ENCODE measurements at places on chromosomes 7 and 10.

- DNase-seq = no peak
Observed at GRCh38 chr7:65438598-65438997, 64.9 kb downstream of the ZNF92 start.

- DNase-seq = no peak
Observed at GRCh38 chr7:13057462-13058200, 370.2 kb downstream of the ARL4A start.

GRCh38 chr10:44418637-44419036 is 33.7 kb upstream of the CXCL12 start:
- DNase-seq = no peak

GRCh38 chr10:49307921-49308320 is 9.0 kb downstream of the C10orf71 start:
- no peak for DNase-seq

- peak; percentile 8 for DNase-seq
Observed at GRCh38 chr7:2231992-2232765, 566 bp downstream of the MAD1L1 start.

DNA sequence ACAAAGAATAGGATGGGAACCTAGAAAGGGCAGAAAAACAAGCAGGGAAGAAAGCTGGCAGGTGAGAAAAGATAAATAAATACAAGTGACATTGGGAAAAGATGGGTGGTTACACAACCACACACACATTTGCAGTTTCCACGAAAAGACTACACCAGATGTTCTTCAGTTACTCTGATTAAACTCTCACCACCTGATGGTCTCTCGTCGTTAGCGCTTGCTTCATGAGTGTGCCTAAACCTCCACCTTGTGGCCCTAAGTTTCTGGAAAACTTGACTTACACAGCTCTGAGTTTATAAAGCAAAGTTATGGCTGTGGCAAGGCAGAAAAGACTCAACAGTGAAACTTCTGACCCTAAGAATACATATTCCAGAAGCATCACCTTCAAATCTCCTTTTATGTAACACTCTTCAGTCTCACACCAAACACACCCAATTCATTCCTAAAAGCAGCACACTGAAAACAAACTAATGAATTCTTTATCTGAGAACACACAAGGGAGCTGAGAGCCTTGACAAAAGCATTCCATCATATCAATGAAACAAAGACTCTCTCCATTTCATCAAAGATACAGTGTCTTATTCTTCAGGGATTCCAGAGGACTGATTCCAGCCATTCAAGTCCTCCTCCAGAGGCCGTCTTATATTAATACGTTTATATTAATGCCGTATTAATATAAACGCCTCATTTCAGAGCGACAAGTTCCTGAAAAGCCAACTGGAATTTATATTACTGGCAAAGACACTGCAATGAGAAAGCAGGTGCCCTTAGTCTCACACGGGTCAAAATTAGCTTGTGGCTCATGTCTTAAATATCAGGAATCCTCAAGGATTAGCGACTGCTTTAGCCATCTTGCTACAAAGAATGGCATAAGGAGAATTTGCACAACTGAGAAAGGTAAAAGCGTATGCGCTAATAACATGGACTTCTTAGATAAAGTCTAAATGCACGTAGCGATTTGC is 77.6 kb downstream of the RNF216 start:
- no peak for DNase-seq

- DNase-seq = no peak
Observed at GRCh38 chr7:88109612-88110011, 110.2 kb downstream of the SRI start.

DNA sequence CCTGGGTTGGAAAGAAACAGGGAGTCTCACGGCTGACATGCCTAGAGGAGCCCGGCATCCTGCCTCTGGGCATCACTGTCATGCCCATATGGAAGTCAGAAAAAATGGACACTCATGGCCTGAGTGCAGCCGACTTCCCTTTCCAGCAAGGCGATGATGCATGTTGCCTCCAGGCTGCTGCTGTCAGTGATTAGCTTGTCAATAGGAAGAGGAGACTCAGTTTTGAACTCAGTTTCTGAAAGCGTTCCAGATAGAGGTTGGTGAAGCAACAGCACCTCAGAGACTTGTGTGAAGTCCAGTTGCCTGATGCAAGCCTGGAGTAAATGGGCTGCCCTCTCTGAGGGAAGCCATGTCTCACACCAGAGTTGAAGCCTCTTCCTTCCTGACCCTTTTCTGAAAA is 148.4 kb downstream of the TPST1 start:
- no peak for DNase-seq

DNA sequence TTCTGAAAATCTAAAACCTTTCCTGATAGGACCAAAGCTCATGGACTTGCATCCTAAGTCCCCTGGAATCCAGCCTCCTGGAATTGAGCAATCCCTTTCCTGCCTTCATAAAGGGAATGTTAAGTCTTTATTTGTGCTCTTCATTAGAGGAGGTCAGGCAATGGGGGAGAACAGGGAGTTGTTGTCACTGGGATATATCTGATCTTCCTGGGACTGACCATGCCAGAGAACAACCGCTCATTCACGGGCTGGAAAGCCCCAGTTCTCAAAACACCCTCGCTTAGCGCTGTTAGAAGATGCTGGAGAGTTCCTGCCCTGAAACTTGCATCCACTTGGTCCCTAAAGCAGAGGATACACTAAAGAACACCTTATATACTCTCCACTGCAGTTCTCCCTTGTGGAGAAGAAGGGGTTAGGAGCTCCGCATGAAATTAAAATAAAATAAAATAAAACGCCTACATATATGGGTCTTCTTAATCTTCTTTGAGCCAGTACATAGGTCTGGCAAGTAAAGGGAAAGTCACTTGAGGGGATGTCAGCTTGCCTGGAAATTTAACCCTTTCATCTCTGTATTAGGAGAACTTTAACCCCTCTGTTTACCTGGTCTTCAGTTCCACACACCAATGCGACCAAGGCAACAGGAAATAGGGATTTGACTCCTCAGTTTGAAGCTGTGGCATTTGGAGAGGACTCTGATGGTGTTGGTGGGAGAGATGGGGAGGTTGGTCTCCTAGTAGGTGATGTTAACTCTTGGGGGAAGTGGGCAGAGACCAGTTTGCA is 1.2 kb downstream of the SORCS1 start:
- no peak for DNase-seq

- DNase-seq = no peak
Observed at GRCh38 chr10:106189292-106189691, 975.2 kb downstream of the SORCS1 start.

- DNase-seq = peak; percentile 50
Observed at GRCh38 chr7:2670720-2671391, 17.1 kb upstream of the AMZ1 start.

- no peak for DNase-seq
Observed at GRCh38 chr10:127977357-127978009, 70.6 kb downstream of the PTPRE start.

DNA sequence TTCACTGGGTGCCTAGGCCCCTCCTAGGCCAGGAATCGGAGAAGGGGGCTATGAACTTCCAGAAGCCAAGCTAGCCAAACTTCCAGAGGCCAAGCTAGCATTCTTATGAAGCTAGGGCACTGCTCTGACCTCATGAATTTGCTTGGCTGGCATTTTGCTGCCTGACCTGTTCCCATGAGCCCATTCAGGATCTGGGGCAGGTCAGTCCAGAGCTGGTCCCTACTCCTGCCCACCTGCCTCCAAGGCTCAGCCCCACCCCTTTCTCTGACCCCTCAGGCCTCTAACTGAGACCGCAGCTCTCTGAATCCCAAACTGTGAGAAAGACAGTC is 1.3 kb upstream of the PPIF start:
- DNase-seq = no peak

GRCh38 chr7:82141427-82141826 is 302.1 kb downstream of the CACNA2D1 start:
- no peak for DNase-seq

GRCh38 chr7:158976468-158976848 is 120.1 kb downstream of the DYNC2I1 start:
- no peak for DNase-seq

- no peak for DNase-seq
Observed at GRCh38 chr10:49053053-49053997, 62.0 kb downstream of the VSTM4 start.

DNA sequence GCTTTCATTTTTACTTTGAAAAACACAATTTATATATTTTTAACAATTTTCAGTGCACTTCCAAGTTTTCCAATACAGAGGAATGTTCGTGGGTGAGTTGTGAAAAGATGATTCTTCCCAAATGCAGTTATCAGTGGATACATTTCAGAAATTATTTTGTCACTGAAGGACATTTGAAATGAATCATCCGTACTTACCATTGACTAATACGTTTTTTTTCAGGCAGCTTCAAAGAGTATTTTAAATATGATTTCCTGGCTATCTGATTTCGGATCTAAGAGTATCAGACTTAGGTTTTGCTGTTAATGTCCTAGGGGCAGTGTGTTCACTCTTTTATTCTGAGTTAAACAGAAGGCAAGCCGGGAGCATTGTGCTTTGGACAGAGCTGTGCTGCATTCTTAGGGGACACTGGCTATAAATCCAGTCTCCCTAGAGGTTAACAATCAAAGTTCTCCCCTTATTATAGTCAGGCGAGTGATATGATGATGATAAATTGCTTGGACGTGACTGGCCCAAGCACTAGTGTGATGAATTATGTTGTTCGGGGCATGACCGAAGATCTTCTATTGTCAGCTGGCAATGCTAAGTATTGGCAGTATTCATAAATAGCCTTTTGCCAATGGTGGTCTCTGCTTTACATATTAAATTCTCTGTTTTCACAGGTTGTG is 4.5 kb downstream of the PTER start:
- DNase-seq = no peak

- DNase-seq = no peak
Observed at GRCh38 chr10:113000876-113001598, 51.0 kb downstream of the TCF7L2 start.

DNA sequence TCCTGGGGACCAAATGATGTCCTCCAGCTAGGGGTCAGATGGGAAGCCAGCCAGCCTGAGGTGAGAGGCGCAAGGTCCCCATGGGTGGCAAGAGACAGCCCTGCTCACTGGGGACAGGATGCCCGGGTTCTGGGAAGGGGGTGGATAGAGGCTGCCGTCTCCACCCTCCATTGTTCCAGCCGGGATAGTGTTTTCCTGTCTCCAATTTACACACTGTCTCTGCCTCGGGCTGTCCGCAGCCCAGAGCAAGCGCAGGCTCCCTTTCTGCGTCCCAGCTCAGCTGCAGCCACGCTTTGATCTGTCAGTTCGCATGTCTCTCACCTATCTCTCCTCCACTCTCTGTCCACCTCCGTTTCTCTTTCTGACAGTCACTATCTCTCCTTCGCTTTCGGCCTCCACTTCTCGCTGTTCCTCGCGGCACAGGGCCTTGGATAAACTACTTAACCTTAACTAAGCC is 2.1 kb downstream of the EPHB4 start:
- no peak for DNase-seq

- DNase-seq = no peak
Observed at GRCh38 chr10:114261076-114261475, 22.0 kb downstream of the VWA2 start.

DNA sequence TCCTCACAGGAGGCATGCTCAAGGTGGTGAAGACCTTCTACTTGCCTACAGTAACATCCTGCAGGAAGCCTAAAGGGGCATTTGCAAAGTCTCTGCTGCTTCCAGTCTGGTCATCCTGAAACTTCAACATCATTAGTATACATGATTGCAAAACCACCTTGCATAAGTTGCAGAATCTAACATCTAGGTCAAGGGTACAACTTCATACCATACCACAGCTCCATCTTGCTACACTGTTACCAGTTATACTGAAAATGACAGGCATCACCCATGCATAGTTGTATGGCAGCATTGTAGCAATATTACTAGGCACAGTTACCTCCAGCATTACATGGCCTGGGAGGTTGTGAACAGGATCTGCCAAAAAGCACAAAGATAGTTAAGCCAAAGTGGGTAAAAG is 13.7 kb upstream of the MACROH2A2 start:
- DNase-seq = no peak

GRCh38 chr7:32053204-32053603 is 17.0 kb downstream of the PDE1C start:
- DNase-seq = no peak

DNA sequence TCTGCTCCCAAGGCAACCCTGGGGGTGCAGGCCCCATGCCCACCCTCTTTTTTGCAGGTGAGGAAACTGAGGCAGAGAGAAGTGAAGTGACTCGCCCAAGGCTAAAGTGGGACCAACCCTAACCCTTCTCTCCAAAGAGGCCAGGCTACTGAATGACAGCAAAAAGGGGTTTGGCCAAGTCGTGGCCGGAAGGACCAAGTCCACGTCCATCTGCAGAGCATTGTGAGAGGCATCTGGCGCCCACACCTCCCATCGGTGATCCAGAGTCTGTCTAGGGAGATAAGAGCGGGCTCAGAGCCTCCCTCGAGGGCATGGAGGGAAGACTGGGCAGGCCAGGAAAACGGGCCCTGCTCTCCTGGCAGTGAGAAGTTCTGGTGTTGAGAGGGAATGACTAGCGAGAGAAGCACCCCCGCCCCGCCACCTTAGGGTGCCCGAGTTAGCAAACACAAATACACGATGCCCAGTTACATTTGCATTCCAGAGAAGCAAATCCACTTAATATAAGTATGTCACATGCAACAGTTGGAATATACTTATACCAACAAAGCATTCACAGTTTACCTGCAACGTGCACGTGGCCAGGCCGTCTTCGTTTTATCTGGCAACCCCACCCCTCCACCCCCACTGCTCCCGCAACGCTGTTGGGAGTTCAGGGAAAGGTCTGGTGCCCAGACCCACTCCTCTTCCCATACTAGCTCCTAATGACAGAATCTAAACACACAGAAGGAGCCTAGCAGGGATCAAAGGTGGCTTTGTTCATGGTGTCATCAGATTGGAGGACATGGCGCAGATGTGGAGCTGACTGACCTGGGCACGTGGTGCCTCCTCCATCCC is 124.9 kb downstream of the OAT start:
- DNase-seq = no peak

- no peak for DNase-seq
Observed at GRCh38 chr7:68155676-68156075, 1159.0 kb downstream of the TYW1 start.

- DNase-seq = no peak
Observed at GRCh38 chr7:147646568-147646967, 944.0 kb upstream of the C7orf33 start.

DNA sequence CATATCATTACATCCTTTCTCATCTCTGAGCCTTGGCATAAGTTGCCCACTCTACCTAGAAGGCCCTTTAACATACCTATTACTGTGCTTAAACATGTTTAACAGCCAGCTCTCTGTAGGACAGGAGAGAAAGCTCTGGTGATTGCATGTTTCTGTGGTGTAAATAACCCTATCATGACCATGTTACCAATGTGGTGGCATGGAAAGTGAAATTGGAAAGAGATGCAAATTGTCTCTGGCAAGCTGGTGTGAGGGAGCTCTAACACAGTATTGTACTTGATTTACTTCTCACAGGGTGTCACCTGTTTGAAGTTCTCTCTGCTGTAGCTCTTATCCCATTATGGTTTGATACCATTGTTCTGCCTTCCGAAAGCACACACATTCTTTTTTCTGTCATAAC is 231.8 kb upstream of the DKK1 start:
- no peak for DNase-seq

DNA sequence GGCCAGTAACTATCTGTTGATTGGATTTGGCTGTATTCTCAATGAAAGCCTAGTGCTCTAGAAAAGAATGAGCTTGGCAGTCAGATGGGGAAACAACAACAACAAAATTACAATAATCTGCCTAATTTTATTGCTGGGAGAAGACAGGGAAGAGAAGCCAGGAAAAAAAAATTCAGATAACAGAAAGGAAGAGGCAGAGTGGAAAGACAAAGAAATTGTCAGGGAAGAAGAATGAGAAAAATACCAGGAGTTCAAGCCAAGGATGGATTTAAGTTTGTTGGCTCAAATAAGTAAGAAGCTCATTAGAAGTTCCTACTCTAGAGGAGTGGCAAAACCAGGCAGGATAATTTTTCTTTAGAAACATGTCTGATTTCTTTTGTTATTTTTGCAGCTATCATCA is 45.9 kb upstream of the PRKG1 start:
- no peak for DNase-seq

- DNase-seq = no peak
Observed at GRCh38 chr10:122143238-122143841, 127.8 kb upstream of the BTBD16 start.
